Foreskin keratinocyte (primary cell): ENCODE measurements at places on chromosomes 7 and 10. TPM values are rescaled to one million over a fixed set of nuclear protein-coding genes. Genes with fewer than 3 reads are reported as not detected.

LRRN3 gene
- polyA plus RNA-seq = not detected in 2 replicates

DNA sequence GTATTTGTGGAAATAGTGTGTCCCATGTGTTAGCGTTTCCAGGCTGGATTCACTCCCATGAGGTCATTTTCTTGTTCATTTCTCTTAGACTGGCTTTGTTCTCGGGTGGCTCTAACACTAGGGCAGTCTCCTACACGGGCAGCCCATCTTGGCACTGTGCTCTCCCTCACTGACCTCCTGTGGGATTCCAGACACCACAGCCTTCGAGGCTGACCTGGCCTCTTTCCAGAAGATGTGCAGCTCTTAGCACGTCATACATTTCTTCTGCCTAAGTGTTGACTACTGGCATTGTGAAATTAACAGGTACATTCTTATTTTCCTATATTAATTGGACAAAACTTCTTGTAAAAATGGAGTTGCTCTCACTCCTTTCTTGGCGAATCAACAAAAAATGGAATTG is 72.8 kb downstream of the INSYN2A start:
- DNase-seq = no peak

DNA sequence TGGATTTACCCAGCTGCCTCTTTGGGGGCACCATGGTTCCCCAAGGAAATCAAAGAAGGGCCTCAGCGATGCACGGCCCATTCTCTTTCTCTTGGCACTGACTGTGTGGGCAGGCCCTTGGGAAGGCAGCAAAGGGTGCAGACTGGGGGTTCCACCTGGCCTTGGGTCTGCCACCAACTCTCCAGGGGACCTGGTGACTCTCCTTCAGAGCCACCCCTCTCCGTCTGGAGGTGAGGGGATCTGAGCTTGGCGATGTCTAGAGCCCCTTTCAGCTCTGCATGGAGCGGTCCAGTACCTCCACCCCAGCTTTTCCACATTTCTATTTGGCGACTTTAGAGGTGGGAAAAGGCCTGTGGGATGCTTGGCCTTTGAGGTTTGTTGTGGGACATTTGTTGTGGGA is 69.1 kb downstream of the C10orf120 start:
- no peak for DNase-seq

- DNase-seq = no peak
Observed at GRCh38 chr10:126596472-126597016, 73.9 kb downstream of the C10orf90 start.

DNA sequence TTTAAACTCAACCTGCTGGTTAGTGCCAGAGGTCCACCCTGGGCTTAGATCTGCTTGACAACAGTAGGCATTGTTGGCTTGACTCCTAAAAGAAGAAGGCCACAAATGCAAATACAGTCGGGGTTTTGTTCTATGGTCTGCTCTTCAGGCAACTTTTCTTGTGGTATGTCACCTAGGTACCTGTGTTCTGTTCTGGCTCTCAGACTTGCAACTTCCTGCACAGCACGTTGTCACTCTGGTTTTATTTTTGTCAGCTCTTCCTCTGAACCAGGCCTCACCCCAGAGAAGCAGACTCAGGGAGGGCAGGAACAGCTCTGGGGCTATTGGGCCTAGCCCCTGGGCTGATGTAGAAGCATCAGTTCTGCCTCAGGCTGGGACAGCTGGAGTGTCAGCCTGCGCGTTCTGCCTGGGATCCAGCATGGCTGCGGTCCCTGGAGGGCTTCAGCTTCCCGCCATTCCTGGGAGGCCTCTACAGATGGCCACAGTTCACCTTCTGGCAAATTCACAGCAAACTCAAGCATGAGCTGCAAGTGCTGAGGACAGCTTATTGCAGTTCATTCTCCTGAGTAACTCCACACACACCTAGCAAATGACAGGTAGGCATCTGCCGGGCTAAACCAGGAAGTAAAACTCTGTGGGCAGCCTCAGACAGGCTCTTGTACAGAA is 11.0 kb upstream of the PDCD4 start:
- DNase-seq = peak; percentile 59

CHAT gene
- not detected in 2 replicates for polyA plus RNA-seq
